ENCODE measurements at places on chromosomes 16 and 17.

- DNase-seq, result no peak
These were observed 583 bp downstream of the ATXN2L start for GRCh38 chr16:28823291-28823872.

DNA sequence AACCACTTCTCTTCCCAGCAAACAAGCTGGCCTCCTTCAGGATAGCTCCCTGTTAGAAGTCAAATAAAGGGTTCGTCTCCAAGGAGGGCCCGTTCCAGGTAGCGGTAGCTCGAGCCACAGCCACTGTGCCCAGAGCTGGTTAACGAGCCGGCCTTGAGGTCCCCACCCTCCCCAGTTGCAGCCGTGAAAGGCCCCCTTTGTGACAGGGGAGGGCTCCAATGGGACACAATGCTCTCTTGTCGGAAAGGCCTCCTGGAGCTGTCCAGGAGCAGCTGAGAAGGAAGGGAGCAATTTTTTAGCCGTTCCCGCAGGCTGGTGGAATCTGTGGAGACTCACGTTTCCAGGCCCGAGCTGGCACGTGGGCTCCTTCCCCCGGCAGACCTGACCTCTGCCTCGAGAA is 29.9 kb upstream of the FOXF1 start:
- DNase-seq, result no peak

DNA sequence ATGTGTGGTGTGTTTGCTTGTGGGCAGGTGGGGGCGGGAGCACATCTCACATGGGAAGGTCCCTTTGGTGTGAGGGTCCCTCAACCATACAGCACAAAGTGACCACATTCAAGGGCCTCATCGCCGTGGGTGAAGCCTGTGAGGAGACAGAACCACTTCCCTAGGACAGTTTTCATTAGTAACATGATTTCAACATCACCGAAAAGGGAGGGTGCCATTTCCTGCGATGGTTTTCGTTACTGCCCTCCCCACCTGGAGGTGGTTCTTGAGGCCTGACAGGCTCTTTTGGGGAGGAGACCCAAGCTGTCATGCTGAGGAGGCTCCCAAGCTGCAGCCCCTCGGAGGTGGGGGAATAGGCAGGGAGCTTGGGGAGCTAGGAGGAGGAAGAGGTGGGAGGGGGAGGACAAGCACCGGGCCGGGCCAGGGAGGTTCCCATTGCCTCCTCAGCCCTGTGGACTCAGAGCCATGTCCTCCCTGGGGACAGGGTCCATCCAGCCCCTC is 9.5 kb downstream of the CD300LB start:
- no peak for DNase-seq

DNA sequence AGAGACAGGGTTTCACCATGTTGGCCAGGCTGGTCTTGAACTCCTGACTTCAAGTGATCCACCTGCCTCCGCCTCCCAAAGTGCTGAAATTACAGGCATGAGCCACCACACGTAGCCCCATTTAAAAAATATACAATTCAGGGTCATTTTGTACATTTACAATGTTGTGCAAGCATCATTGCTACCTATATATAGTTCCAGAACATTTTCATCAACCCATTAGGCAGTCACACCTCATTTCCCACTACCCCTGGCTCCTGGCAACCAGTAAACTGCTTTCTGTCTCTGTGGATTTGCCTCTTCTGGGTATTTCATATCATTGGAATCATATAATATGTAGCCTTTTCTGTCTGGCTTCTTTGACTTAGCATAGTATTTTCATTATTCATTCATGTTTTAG is 6.7 kb downstream of the LRRC36 start:
- DNase-seq, result no peak

- DNase-seq, result no peak
These were observed 117.8 kb downstream of the METRNL start for GRCh38 chr17:83196973-83197880.

GRCh38 chr16:88527186-88527936 is 42.8 kb upstream of the ZC3H18 start:
- DNase-seq, result no peak

GRCh38 chr17:77491921-77492445 is 351.2 kb downstream of the SEC14L1 start:
- peak; percentile 97 for DNase-seq

GRCh38 chr17:31917065-31917529 is 15.6 kb upstream of the UTP6 start:
- DNase-seq, result no peak

DNA sequence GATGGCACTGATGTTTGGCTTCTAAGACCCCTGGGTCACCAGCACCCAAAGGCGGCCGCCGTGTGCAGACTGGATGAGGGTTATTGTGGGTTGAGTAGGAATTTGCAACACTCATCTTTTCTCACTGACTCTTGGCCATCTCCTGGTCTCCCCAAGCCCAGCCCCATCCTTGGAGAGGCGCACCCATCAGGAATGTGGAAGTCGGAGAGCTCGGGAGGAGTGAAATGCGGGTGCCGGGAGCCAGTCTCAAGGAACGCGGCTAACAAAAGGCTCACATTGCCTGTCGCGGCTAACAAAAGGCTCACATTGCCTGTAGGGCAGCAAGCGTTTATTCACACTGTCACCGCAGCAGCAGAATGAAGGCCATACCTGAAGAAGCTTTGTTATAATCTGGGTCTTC is 248.6 kb downstream of the FOXL1 start:
- DNase-seq, result no peak

- DNase-seq, result peak; percentile 89
These were observed 46.4 kb downstream of the NUP88 start for GRCh38 chr17:5373112-5373511.

DNA sequence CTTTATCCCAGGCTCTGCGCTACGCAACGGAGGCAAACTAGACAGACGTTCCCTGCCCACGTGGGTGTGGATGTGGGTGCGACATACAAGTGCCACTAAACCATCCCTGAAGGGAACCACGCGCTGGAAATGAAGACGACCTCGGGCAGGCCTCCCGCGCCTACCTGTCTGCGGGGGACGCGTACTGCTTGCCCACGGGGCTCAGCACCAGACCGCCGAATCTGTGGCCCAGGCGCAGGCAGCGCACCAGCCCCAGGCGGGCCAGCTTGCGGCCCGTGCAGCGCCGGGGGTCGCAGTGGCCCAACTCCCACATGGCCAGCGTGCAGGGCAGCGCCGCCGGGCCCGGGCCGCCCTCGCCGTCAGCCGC is 480 bp downstream of the TSR3 start:
- DNase-seq, result no peak

- no peak for DNase-seq
These were observed 1.7 kb upstream of the KPNA2 start for GRCh38 chr17:68033636-68034451.

DNA sequence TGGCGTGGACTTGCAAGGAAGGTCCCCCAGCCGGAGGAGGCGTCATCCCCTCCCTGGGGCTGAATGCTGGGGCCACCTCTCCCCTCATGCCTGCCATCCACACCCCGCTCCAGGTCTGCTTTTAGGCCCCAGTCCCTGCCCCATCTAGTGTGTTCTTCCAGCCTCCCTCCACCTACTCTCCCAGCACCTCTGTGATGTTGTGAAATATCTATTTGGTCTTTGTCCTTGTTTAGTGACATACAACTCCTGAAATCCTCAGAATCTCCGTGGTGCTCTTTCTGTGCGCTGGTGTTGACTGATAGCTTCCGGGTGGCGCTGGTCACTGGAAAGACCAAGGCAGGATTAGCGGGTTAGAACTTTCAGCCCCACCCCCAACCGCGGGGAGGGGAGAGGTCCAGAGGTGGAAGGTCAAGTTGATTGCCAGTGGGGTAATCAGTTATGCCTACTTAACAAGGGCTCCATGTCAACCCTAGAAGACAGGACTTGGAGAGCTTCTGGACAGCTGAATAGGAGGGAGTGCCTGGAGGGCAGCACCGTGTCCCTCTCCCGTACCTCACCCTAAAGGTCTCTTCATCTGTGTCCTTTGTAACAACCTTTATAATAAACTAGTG is 10.1 kb downstream of the TBC1D24 start:
- DNase-seq, result no peak

DNA sequence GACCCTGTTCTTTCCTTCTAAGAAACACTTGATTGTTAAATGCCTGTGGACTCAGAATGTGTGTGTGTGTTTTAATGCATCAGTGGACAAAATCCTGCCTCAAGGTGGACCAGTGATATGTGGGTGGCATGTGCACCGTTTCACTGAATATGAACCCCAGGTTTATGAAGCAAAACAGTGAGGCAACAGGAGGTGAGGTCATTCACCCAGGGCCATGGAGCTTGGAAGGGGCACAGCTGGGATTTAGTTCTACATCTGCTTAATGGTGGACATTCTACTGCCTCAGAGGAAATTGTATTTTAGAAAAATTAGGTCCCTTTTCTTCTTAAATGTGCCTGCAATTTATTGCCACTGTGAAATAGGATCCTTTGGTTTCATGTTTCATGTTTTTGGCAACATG is 549.5 kb upstream of the EEF2KMT start:
- DNase-seq, result no peak

- DNase-seq, result no peak
These were observed 7.1 kb upstream of the ARL5C start for GRCh38 chr17:39173080-39173479.

DNA sequence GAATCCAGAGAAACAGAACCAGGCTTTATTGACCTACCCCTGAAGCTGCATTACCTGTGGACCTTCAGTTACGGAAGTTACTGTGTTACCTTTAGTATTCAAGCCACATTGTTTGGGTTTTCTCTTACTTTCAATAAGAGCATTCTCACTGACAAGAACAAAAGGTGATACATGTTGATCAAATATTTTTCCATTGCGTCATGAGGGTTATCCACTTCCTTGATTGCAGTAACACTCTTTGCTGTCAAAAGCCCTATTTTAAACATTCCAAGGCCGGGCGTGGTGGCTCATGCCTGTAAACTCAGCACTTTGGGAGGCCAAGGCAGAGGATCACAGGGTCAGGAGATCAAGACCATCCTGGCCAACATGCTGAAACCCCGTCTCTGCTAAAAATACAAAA is 28.6 kb upstream of the PAFAH1B1 start:
- no peak for DNase-seq

DNA sequence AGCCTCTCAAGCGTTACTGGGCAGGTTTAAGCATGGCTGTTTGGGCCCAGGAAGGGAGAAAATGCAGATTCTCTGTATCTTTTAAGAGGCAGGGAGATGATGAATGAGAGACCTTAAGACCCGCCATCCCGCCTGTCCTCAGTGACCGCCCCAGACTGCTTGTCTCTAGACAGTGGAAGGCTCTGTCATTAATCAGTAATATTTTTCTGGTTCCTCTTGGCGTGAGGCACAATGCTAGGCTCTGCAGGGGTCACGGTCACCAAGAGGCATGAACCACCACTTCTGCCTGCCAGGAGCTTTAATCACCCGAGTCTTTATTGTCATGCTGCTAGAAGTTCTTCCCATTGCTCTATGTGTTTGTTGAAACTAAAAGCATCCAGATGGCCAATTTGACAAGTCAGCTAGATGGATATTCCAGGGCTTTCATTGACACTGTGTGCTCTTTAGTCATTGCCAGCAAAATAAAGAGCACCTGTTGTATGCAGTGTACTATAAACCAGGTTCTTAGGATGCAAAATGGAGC is 3.2 kb downstream of the SLC6A2 start:
- DNase-seq, result no peak

- DNase-seq, result no peak
These were observed at the start of gene CCL13 for GRCh38 chr17:34356194-34356593. CCL13 (plus strand) TSS chr17:34356480; CDS start chr17:34356527, 47 bp downstream.

DNA sequence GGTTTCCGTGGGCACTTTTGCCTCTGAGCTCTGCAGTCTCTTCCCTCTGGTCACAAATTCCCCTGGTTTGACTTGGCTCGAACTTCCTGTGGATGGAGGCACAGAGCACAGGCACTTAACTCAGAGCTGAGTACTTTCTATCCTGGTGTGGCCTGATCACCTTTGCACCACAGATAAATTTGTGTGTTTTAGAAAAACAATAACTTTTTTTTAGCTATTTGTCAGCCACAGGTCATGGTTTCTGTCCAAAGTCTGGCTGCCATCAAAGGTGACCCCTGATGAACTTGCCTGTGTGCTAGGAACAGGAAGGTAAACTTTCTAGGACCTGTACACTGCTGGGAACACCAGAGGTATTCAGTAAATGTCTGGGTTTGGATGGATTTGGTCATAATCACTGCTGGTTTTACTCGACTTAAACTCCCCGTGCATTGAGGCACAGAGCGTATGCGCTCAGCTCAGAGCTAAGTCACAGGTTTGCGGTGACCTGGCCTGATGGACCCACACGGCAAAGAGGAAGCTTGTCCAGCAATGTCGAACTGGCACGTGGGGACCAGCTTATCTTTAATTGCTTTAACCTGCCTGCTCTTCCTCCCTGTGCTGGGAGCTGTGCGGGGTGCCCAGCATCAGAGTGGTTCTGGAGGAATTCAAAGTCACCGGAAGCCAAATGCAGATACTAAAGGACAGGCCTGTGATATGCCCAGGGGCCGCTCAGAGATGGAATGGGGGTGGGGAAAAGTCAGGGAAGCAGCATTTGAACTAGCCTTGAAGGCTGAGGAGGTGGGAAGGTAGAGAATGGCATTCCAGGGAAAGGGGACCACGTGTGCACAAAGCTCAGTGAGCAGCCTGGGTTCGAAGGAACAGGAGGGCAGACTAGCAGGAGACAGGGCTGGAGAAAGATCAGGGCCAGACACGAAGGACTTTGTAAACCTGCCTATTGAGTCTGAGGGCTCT is 12.9 kb downstream of the SLC13A5 start:
- no peak for DNase-seq

GRCh38 chr17:19718613-19719354 is 2.4 kb upstream of the SLC47A2 start:
- peak; percentile 60 for DNase-seq

- no peak for DNase-seq
These were observed 40.0 kb downstream of the RFFL start for GRCh38 chr17:35023538-35023937.

- no peak for DNase-seq
These were observed 151.0 kb downstream of the IRX3 start for GRCh38 chr16:54135361-54136275.

DNA sequence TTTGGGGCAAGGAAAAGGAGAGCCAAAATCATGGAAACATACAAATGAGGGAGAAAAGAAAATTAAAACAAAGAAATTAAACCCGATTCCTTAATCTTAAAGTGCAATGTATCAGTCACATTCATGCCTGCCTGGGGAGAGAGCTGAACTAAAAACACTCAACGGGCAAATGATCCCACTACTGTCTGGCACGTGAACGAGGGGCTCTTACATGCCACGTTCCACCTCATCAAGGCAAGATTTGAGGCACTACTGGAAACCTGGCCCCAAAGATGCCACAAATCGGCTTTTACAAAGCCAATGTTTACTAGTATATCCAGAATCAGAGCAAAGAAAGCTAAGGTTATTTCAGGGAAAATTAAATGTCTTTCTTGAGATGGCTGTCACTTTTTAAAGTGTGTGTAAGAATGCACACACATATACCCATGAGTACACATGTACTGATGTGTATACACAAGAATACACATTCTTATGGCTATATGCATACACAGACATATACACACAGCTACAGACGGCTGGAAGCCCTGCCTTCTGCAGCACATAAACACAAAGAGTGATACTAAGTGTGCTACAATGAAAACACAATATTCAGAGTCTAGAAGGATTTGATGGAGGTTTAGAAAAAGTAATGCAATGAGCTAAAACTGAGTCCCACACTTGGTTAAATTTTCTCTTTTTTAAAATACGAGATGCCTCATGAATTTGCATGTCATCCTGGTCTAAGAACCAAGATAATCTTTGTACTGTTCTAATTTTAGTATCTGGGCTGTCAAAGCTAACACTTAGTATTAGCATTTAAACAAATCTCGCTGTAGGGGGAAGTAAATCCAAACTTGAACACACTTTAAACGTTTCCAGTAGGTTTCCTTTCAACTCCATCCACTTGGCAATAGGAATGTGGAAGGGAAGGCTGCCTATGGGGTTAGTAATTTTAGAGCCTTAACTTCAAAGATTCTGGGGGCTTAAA is 85.8 kb downstream of the CYTH1 start:
- no peak for DNase-seq

All from MM.1S (cell line).